ENCODE measurements at places on chromosomes 4 and X.

DNA sequence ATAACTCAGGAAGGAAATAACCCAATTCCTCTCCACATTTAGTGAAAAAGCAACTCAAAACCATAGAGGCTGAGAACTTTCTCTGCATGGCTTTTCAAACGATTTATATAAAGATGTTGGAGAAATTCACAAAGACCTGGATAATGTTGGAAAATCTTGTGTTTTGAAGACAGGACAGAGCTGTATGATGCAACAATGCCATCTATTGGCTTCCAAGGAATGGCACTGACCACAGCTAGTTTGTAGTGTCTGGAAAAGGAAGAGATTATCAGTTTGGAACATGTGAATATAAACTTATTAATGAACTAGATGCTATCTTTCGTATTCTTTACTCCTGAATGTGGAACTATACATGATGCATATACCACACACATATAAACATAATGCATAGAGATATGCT, 503.6 kb downstream of the IL1RAPL1 start:
- DNase-seq = no peak

- no peak for DNase-seq
These were observed 82.3 kb upstream of the KCNIP4 start for GRCh38 chr4:22030881-22031280.

- DNase-seq = no peak
These were observed 12.4 kb upstream of the CYBB start for GRCh38 chrX:37767430-37767829.

DNA sequence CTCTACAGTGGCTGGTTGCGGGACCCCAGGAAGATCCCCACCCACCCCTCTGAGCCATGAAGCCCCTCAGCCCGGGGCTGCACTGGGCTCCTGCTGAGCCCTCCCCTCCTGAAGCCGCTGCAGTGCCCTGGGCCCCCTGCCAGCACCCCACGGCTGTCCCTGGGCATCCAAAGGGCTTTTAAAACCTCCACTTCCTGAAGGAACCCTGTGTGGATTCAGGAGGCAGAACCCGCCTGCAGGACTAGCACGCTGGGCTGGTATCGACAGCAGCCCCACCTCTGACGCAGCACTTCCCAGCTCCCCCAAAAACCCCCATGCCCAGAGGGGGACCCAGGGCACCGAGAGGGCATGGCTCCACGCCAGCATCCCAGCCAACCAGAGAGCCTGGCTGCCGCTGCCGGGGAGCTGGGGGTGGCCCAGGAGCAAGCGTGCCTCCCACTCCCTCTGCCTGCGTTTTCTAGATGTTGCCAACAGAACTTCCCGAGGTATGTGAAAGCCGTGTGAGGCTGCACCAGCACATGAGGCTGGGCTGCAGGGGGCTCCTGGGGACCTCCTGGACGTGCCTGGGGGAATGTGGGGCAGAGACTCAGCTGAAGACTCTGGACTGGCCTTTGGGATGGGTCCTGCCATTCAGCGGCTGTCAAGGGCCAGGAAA, 6.3 kb downstream of the MXD4 start:
- DNase-seq = no peak

DNA sequence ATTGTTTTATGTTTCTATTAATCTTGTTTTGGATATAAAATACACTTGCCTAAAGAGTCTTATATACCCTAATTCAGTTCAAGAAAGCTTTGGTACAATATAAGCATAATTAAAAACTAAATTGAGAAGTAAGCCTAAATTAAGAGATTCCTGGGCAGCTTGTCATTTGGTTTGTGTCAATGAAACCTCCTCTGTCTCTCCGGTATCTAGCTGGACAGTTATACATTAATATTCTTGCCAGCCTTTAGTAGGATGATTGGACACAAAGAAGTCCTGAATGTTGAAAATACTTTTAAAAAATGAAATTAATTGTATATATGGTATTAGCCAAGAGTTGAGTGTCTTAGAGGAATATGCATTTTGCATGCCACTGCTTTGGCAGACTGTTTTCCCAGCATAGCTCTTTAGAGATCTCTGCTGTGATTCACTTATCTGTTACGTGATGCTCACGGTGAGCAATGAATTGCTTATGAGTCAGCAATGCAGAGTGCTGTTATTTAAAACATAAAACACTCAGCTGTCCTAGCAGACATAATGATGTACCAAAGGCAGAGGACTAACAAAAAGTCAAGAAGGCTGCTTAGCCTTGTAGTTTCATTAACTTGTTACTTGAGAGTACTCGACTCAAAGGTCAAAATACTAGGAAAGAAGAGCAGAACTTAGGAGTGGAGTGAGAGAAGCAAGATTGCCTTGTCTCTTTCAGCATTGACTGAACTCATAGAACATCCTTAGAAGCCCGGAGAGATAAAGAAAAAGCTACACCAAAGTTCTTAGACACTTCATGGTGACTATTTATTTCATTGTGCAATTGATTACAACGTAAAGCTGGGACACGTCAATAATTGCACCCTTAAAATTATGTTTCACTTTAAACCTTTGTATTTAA, 1296.1 kb upstream of the PCDH7 start:
- DNase-seq = no peak

DNA sequence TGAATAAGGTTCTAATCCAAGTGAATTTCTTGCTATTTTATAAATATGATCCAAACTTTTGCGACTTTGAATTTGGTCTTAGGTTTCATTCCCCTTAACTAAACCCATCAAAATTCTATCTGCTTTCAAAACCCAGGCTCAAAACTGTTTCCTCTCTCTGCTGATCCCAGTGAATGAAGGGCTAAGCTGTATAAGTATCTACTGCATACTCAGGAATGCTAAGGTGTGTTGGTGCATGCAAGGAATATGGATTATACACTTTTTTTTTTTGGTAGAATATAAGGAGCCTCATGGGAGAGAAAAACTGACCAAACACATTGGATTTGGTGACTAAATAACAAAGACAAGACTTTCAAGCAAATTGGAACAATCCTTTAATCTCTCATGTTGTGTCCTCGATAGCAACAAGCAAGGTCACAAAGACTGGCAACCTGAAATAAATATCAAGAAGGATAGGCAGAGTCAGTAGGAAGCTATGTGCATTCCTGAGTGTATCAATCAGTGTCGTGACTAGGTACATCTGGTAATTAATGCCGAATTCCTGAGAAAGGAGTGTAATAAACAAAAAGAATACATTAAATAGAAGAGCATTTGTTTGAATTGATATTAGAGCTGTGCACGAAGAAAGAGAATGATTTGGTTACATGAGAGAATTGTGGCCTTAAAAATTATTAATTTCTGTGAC, 74.3 kb upstream of the KCTD8 start:
- no peak for DNase-seq

DNA sequence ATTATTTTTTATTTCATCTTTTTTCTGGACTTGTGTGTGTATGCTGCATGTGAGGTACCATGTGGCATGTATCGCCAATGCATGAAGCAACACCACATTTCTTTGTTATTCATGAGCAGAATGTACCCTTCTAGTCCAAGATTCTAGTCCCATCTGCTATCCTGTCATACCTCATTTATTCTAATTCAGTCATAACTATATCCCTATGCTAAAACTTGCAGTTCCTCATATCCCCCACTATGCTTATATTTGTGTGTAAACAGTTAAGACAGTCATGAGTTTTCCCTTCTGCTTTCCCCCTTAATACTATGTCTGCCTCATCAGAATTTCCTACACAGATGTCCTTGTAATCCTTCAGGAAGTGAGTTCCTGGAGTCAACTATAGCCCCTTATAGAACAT, 19.7 kb downstream of the OCRL start:
- no peak for DNase-seq
